ENCODE measurements at places on chromosomes 7 and 10.

- no peak for DNase-seq
Observed at GRCh38 chr7:77181734-77182133, 17.9 kb downstream of the FGL2 start.

DNA sequence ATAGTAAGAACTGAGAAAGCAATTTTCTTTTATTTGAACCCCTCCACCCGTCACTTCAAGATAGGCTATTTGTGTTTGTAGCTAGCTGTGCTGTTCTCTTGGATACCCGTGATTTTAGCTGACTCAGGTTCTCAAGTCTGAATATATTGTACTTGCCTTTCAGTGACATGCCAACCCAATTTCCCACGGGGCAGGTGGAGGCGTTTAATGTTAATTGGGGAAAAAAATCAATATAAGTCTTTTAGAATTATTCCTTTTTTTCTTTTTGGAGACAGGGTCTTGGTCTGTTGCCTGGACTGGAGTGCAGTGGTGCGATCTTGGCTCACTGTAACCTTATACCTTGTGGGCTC lies 36.4 kb downstream of the ZRANB1 start:
- DNase-seq, result no peak

- no peak for DNase-seq
Observed at GRCh38 chr7:34157137-34157536, 251.8 kb downstream of the BMPER start.

DNA sequence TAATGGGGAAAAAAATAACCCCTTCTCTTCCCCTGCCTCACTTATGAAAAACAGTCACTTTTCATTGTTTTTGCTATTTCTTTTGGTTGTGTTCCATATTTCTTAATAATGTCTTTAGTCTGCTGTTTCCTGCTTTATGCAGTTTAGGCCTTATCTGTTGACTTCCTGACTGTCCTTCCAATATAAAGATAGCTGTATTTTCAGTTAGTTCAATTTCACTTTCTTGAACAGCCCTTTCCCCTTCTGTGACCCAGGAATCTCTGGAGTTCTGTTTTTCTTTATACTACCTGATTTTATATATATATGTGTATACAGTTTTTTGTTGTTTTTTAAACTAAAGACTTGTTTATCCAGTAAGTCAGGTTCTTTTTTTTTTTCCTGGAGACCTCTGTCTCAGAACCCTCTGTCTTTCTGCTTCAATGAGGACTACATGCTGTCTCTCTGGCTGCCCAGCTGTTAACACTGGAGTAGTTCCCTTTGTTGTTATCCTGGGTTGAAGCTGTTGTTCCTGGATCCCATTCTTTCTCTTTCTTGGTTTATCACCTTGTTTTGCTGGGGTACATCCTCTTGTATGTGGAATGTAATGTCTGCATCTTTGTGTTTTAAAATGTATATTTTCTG lies 87.2 kb downstream of the GSDME start:
- no peak for DNase-seq

GRCh38 chr10:132834891-132835847 lies 49.2 kb upstream of the NKX6-2 start:
- no peak for DNase-seq

GRCh38 chr7:112080978-112081377 lies 125.2 kb downstream of the DOCK4 start:
- DNase-seq, result no peak

GRCh38 chr10:68202960-68203353 lies 29.0 kb downstream of the ATOH7 start:
- no peak for DNase-seq

DNA sequence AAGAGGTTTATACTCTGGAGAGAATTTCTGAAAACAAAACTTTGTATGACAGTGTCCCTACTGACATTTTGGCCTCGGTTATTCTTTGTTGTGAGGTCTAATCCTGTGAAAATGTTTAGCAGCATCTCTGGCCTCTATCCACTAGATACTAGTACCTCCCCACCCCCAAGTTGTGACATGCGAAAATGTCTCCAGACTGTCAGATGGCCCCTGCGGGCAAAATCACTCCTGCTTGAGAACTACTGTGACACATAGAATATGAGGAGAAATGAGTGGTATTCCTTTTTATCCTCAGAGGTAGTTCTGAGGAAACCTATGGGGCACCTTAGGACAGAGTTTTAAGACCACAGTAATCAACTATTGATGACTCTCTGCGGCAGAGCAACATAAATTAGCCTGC lies 315.3 kb upstream of the HGF start:
- DNase-seq, result no peak

DNA sequence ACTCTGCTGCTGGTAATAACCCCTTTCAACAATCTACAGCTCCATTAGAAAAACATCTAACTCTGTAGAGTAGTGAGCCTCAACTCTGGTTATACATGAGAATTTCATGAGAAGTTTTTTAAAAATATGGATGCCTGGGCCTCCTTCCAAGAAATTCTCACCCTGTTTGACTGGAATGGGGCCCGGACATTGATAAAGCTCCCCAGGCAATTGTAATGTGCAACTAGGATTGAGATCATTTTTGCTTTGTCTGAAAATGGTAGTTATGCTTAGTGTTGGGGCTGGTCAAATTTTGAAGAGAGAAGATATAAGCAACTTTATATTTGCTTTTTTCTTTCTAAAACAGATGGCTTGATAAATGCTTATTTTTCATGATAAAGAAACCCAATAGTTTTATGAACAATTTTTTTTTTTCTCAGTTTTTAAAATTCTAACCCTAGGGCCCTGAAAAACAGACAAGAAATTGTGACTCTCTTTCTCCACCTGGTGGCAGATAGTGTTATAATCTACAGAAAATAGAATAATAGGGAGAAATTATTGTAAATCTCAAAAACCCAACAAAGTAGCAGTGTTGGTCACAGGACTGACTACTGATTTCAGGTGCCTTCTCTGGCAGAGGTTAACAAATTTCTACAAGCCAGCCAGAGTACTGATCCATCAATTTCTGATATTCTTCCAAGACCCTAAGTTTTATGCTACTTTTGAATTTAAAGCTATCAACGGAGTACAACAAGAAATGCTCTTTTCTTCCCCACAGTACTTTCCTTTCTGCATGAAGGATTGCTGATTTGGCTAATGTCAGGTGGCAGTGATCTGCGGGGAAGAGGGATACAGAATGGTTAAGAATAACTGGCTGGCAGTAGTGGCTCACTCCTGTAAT lies 174.8 kb downstream of the DKK1 start:
- DNase-seq, result no peak

GRCh38 chr7:40827222-40828085 lies 692.6 kb downstream of the SUGCT start:
- no peak for DNase-seq

- DNase-seq, result no peak
Observed at GRCh38 chr7:30479202-30480120, 877 bp upstream of the NOD1 start.

- no peak for DNase-seq
Observed at GRCh38 chr7:92797693-92798092, 38.7 kb downstream of the CDK6 start.

DNA sequence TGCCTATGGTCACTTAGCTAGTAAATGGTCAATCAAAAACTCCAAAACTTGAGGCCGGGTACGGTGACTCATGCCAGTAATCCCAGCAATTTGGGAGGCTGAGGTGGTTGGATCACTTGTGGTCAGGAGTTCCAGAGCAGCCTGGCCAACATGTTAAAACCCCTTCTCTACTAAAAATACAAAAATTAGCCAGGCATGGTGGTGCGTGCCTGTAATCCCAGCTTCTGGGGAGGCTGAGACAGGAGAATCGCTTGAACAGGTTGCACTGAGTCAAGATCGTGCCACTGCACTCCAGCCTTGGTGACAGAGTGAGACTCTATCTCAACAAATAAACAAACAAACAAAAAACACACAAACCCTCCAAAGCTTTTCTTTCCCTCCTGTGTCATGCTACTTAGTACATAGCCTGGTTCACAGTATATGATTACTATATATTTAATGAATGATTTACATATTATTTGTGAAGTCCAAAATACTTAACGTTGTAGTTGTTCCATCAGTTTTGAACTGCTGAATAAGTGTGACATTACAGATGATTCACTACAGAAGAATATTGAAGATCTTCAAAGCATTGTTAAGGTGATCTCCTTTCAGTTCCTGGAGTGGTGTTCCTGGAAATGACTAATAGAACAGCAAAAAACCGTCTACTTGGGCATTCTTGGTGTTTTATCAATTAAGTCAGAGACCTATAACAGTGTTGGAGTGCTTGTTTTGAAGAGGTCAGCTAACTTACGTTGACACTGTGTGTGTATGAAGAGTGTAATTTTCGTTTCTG lies 72.9 kb downstream of the ADK start:
- no peak for DNase-seq

GRCh38 chr10:84668186-84668763 lies 339.9 kb downstream of the CCSER2 start:
- no peak for DNase-seq

GRCh38 chr7:44259547-44260457 lies 59.0 kb downstream of the YKT6 start:
- DNase-seq, result no peak

DNA sequence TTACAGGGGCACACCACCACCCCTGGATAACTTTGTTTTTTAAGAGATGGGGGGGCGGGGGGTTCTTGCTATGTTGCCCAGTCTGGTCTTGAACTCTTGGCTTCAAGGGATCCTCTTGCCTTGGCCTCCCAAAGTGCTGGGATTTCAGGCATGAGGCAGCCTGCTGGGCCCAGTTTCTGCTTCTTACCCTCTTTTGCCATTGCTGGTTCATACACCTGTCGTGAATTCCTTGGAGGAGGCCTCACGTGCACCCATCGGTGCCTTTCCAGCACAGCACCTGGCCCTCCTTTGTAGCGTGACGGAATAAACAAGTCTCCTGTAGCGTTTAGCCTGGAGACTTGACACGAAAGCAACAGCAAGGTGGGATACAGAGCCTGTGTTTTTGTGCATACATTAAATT lies 75.5 kb downstream of the CARD11 start:
- no peak for DNase-seq
